ENCODE measurements at places on chromosomes 3 and 15.

GRCh38 chr3:63972196-63972595 lies 51.1 kb downstream of the PSMD6 start:
- no peak for DNase-seq

DNA sequence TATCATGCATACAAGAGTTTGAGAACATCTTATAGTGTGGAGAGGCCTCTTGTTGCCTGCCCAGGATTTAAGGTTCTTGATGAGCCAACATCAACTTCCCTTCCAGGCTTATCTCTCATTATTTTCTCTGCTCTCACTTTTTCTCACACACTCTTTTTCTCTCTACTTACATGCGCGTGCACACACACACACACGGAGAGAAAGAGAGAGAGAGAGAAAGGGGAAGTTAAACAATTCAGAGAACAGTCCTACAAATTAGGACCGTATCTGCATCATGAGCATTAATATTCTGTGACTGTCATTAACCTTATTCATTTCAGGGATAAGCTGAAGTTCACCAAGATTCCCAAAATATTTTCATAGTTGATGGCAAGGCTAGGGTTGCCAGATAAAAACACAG lies 269.0 kb downstream of the ZNF621 start:
- no peak for DNase-seq

DNA sequence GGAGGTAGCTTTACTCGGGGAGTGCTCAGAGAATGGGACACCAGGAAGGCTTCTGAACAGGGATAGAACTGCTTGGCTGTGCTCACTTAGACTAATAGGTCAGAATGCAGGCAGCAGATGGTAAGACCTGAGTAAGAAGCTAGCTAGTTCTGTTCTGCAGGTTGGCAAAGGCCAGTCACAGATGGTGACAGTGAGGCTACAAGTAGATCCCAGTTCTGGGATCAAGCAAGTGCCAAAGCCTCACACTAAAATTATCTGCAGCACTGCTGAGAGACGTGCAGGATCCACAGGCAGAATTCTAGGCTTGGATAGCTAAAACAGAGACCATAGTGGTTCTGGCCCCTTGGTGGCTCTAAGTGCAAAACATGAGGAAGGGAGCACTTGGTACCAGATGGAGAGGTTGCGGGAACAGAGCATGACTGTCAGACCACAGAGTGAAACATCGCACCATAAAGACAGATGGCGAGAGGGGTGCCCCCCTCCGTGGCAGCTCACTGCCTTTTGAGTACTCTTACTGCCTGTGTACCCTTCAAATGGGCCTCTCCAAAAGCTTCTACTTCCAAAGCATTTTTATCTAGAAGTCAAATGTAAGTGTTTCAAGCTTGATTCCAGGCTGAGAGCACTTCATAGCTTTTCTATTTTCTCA lies 3.6 kb upstream of the GLCE start:
- DNase-seq: no peak

- DNase-seq: no peak
Observed at GRCh38 chr3:28859897-28860296, 421.0 kb upstream of the RBMS3 start.

- peak; percentile 44 for DNase-seq
Observed at GRCh38 chr3:42572278-42572677, 9.5 kb downstream of the SEC22C start.

DNA sequence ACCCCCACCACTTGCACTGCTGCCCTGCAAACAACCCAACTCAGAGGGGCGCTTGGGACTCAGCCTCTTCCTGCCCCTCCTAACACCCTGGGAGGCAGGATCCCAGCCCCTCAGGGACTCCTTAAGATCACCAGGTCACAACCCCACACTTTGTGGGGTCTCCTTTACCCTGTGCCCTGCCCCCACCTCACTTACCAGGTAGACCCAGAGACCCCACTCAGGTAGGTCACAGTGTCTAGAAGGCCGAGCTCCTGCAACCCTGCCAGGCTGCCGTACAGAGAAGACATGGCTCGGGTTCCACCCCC lies 9.1 kb downstream of the PLA2G4F start:
- no peak for DNase-seq

GRCh38 chr15:61195116-61196002 lies 33.7 kb downstream of the RORA start:
- peak; percentile 51 for DNase-seq

DNA sequence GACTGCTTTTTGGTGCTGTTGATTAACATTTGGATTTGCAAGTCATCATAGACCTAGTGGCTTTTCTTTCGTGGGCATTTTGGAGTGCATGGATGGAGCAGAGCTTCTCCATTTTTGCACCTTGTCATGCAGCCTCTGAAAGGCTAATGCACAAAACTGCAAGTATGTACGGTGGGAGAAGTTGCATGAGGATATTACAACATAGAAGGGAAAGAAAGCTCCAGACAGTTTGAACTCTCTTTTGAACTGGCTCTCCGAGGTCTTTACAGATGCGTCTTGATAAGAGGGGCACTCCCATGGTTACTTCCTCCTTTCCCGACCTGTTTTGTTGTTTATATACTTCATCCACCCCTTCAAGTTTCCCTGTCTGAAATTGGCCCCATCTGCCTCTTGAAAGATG lies 147.1 kb upstream of the GBE1 start:
- DNase-seq: no peak

GRCh38 chr15:63968122-63968524 lies 78.2 kb downstream of the DAPK2 start:
- no peak for DNase-seq

- DNase-seq: no peak
Observed at GRCh38 chr15:51270706-51271105, 67.7 kb downstream of the CYP19A1 start.

- peak; percentile 57 for DNase-seq
Observed at GRCh38 chr3:99789011-99789721, 28.5 kb upstream of the CMSS1 start.

DNA sequence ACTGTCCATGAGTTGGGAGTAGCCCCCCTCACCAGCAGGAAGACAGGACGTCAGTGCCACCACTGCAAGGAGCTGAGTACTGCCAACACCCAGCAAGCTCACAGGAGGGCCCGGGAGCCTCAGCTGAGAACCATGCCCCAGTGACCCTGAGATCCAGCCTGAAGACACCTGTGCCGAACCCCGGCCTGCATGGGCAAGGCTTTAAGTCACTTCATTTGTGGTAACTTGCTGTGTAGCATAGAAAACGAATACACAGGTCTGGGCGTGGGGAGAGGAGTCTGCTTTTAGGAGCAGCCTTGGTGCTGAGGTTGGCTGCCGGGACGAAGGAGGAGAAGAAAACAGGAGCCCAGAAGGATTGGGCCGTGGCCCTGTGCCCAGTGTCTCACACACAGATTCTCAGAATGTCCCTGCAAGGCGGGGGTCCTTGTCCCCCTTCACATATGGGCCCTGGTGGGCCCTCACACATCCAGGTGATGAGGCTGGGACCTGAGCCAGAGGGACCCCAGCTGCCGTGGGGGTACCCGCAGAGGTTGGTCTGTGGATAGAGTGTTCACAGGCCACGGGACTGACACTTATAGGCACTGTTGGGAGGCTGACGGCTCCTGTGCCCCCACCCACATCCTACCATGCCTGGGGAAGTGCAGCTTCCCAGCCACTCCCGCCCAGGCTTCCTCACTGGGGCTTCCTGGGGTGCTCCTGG lies 85.3 kb downstream of the PLXNA1 start:
- no peak for DNase-seq

- no peak for DNase-seq
Observed at GRCh38 chr3:99351122-99351521, 287.3 kb upstream of the COL8A1 start.

DNA sequence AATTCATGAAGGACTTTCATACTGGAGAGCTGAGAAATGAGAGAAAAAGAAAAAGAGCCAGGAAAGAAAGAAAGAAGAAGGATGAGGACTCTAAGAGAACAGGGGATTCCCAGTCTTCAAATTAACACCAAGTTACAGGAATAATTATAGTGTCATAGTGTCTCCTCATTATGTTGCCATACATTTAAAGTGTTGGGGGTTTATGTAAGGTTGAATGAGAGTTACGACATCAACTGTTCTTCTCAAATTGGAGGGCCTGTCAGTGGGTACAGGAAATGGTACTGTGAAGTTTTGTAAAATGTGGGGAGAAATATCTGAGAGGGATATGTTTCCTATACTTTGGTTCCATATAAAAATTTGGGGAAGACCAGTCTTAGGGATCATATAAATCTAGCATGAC lies 12.3 kb upstream of the CD200 start:
- DNase-seq: no peak

DNA sequence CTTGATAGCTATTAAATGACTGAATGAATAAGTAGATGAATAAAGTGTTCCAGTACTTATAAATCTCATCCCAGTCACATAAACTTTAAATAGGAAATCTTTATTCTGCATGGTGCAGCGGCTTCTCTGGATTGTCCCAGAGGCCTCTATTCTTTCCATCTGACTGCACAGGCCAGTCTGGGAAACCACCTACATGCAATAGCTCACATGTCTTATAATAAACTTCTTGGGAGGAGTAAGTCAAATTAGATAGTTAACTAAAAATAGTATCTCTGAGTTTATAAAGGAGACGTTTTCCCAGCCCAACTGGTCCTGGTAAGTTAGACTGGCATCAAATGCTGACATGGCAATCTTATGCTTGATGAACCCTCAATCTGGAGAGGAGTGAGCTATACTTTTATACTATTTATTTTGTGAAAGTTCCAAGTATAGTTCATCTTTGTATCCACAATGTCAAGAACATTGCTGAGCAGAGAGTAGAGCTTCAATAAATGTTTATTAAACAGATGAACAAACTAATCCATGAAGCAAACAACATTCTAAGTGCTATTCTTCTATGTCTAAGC lies 417.6 kb downstream of the TIGIT start:
- no peak for DNase-seq

GRCh38 chr3:13316603-13317002 lies 103.5 kb downstream of the NUP210 start:
- DNase-seq: no peak

DNA sequence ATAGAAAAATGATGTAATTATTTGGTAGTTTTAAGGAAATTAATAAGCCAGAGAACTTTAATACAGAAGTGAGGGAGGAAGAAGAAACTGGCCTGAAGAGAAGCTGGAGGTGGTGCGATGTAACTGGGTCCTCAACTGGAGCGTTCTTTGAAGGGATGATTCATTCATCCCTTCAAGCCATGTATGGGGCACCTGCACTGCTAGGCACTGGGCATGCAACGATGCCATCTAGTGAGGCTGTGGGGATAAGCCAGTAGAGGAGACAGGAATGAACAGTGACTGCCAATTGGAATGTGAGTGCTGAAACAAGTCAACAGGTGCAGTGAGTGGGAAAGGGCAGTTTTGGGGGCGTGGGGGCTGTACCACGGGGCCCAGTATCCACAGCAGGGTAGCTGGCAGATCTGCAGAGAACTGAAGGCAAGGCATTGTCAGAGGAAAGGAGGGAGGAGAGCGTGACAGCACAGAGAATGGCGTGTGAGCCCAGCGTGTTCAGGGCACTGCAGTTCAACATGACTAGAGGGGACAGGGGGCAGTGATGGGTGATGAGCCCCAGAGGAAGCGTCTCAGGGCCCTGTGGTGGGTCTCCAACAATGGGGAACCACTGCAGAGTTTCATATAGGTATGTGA lies 3.8 kb upstream of the KIF23 start:
- DNase-seq: no peak

DNA sequence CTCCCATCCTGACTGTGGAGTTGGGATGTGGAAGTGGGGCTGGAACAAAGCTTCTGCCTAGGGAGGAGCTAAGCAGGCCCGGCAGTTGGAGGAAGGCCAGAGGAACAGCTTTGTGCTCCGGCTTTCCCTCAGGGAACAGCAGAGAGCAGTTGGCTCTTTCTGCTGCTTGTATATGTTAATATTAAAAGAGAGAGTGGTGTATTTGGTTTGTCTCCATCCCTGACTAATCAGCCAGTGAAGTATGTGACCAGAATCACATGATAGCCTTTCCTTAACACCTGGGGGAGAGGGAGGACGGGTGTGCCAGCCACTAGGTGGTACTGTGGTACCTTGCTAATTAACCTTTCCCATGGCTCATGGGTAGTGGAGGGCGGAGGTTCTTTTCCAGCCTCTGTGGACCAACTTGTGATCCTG lies 10.0 kb downstream of the EIF2B5 start:
- DNase-seq: peak; percentile 42

GRCh38 chr3:193780810-193781478 lies 187.9 kb downstream of the OPA1 start:
- peak; percentile 87 for DNase-seq

DNA sequence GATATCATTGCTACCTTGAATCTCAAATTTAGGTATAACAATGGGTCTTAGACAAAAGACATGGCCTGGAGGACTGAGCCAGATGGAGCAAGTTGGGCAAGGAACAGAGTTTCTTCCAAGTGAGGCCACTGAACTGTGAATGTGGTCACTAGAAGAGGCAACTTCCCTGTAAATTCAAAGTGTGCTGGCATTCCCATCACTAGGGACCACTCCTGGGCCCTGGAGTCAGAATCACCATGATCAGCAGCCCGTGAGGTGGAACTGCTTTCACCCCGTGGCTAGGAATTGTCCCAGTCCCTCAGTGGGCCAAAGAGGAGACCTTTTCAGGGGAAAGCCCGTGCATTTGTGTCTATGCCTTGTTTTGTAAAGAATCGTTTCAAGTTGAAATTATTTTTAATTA lies 47.3 kb downstream of the HES1 start:
- DNase-seq: no peak

- no peak for DNase-seq
Observed at GRCh38 chr15:53009093-53009492, 219.0 kb upstream of the ONECUT1 start.

DNA sequence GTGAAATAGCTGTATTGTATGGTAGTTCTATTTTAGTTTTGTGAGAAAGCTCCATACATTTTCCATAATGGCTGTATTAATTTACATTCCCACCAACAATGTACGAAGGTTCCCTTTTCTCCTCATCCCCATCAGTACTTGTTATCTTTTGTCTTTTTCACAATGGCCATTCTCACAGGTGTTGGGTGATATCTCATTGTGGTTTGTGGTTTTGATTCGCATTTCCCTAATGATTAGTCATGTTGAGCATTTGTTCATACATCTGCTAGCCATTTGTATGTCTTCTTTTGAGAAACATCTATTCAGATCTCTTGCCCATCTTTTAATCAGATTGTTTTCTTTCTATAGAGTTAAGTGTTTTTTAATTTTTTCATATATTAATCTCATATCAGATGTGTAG lies 931.9 kb downstream of the IGSF11 start:
- no peak for DNase-seq

DNA sequence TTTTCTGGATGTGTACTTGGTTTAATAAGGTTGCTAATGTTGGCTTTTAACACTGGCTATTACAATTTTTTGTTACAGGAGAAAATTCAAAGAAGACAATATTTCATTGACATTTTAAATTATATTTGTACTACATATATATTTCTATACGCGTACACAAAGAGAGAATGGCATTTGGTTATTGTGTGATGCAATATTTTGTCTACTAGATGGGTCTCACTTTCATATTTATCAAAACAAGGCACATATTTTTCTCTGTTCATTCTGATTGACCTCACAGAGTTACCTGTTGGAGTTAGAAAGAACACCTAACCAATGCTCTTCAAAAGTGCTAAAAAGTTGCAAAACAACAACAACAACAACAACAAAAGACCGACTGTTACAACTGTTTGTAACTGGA lies 50.2 kb upstream of the VGLL3 start:
- DNase-seq: no peak

GRCh38 chr15:66269326-66270090 lies 16.0 kb upstream of the MEGF11 start:
- peak; percentile 65 for DNase-seq

- no peak for DNase-seq
Observed at GRCh38 chr3:29067007-29067406, 213.9 kb upstream of the RBMS3 start.

- no peak for DNase-seq
Observed at GRCh38 chr3:126307591-126308393, 49.4 kb downstream of the KLF15 start.

GRCh38 chr15:63701365-63701764 lies 104.2 kb downstream of the FBXL22 start:
- DNase-seq: no peak
